Activated CD4-positive, alpha-beta T cell treated with anti-CD3 and anti-CD28 coated beads, Interleukin-2, amount 50 U/mL, for 48 hours (primary cell): ENCODE measurements at places on chromosomes 4 and X.
A peak's percentile ranks its signal among the peaks of the same experiment; 100 is the strongest.

GRCh38 chr4:87103691-87104187, 116.7 kb downstream of the KLHL8 start:
- no peak for DNase-seq

DNA sequence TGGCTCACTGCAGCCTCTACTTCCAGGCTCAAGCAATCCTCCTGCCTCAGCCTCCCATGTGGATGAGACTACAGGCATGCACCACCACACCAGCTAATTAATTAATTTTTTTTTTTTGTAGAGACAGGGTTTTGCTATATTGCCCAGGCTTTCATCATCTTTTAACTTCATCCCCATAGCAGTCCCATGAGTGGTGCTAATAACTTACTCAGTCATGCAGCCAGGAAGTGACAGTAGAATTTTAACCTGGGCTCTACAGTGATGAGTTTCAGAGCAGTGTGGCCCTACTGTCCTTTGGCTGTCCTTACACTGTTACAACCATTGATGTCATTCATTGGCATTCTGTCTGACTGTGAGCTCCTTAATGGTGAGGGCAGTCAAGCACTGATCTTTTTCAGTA, 3.9 kb upstream of the OCIAD2 start:
- DNase-seq = no peak

GRCh38 chr4:27861802-27862201, 1001.2 kb downstream of the STIM2 start:
- DNase-seq = no peak

DNA sequence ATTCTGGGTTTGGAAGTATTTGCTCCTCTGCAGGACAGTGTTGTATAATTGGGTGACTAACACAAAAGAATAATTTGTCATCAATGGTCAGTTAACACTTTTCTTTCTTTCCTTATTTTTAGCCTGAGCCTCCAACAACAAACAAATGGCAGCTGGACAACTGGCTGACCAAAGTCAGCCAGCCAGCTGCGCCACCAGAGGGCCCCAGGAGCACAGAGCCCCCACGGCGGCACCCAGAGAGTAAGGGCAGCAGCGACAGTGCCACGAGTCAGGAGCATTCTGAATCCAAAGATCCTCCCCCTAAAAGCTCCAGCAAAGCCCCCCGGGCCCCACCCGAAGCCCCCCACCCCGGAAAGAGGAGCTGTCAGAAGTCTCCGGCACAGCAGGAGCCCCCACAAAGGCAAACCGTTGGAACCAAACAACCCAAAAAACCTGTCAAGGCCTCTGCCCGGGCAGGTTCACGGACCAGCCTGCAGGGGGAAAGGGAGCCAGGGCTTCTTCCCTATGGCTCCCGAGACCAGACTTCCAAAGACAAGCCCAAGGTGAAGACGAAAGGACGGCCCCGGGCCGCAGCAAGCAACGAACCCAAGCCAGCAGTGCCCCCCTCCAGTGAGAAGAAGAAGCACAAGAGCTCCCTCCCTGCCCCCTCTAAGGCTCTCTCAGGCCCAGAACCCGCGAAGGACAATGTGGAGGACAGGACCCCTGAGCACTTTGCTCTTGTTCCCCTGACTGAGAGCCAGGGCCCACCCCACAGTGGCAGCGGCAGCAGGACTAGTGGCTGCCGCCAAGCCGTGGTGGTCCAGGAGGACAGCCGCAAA, 106.0 kb downstream of the KLHL8 start:
- no peak for DNase-seq

DNA sequence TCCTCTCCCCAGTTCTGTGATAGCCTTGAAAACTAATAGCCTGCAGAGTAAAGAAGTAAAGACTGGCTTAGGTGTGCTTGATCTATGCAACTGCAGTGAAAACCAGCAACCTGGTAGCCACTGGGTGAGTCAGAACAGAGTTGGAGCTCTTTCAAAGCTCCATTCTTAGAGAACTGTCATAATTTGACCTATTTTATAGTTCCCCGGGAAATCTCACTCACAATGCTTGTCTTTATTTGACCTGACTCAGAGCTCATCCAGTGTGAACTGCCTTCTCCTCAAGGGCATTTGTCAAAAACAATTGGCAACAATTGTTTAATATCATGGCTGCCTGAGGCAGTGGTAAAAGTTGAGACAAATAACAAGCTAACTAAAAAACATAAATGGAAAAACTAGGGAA, 213.0 kb upstream of the NHS start:
- DNase-seq = no peak

DNA sequence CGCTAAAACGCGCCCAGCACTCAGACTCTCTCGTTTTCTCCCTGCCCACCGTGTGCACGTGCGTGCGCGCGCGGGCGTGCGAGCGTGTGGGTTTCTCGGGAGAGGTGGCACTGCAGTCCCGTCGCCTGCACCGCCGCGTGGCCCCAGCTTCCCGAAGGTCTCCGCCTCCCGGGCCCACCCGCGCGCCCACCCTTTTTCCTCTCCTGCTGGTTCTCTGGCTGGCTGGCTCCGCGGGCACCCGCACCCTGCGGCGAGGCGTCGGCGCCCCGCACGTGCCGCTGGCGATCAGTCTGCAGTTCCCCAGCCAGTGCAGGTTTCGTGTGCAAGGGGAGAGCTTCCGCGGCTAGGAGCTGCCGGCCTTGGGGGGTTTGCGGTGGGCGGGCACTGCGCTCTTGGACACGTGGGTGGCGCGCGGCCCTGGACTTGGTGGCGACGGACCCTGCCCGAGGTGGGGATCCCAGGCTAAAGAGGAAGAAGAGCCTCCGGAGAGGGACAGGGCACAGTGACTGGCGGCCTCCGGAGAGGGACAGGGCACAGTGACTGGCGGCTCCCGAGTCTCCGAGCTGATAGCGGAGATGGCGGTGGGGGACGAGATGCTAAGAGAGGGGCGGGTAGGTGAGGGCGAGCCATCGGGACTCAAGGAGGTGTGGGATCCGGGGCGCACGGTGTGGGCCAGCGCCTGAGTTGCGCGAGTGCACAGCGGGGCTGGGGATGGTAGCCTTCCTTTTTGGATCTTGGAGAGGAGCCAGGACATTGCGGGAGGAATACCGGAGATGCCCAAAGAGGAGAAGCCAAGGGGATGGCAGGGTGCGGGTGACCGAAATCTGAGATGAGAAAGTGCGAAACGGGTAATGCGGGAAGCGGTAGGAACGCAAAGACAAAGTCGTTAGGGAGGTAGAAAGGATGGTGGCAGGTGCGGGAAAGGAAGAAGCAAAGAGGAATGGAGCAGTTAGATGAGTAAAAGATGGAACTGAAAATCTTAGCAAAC, at the start of gene FAM184B:
TSS of gene FAM184B (minus strand) at position 322 of the 988 bp plus-strand sequence. CDS start 322 bp downstream, outside the sequence.
- peak; percentile 11 for DNase-seq

- DNase-seq = no peak
Observed at GRCh38 chr4:154231806-154232478, 259.7 kb downstream of the DCHS2 start.

GRCh38 chr4:185811509-185812364, at the start of gene SORBS2:
Gene SORBS2 (minus strand): TSS chr4:185812194. CDS start chr4:185690571, 121,623 bp downstream.
- no peak for DNase-seq

DNA sequence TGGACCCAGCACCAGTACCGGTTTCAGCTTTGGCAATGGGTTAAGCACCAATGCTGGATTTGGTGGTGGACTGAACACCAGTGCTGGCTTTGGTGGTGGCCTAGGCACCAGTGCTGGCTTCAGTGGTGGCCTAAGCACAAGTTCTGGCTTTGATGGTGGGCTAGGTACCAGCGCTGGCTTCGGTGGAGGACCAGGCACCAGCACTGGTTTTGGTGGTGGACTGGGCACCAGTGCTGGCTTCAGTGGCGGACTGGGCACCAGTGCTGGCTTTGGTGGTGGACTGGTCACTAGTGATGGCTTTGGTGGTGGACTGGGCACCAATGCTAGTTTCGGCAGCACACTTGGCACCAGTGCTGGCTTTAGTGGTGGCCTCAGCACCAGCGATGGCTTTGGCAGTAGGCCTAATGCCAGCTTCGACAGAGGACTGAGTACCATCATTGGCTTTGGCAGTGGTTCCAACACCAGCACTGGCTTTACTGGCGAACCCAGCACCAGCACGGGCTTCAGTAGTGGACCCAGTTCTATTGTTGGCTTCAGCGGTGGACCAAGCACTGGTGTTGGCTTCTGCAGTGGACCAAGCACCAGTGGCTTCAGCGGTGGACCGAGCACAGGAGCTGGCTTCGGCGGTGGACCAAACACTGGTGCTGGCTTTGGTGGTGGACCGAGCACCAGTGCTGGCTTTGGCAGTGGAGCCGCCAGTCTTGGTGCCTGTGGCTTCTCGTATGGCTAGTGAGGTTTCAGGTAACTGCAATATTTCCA, 9.8 kb downstream of the TRO start:
- DNase-seq = no peak

DNA sequence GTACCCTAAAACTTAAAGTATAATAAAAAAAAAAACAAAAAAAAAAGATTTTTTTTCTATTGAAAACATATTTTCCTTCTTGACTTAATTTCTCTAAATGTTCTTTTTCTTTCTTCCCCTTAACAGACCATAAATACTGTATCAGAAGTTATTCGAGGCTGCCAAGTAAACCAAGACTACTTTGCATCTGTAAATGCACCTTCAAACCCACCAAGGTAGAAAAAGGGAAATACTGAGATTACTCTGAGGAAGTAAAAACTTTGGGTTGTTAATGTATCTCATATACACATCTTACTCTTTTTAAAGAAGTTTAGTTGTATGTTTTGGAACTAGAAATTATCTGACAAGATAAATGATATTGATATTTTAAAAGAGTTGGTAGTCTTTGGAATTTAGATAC, 65.6 kb downstream of the USO1 start:
- DNase-seq = no peak

GRCh38 chr4:87838890-87839591, 6.3 kb downstream of the MEPE start:
- no peak for DNase-seq

DNA sequence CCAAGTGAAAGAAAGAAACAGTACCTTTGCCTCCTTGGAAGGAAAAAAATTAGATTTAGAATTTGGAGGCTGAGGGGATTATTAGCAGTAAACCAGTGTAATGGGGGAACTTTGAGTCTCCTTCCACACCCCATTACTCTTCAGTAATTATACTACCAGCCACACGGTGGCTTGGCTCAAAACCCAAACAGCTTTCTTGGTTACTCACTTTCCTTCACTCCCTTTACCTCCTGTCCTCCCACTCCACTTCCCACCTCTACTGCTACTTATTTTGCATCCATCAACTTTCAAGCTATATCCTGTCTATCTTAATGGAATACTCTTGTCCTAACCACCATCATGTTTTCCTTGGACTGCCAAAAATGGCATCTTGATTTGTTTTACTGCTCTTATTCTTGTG, 310.6 kb upstream of the AADAT start:
- no peak for DNase-seq

GRCh38 chr4:20249333-20249732, 2.4 kb upstream of the SLIT2 start:
- DNase-seq = no peak

GRCh38 chr4:91914176-91914804, 389.5 kb upstream of the GRID2 start:
- DNase-seq = no peak

DNA sequence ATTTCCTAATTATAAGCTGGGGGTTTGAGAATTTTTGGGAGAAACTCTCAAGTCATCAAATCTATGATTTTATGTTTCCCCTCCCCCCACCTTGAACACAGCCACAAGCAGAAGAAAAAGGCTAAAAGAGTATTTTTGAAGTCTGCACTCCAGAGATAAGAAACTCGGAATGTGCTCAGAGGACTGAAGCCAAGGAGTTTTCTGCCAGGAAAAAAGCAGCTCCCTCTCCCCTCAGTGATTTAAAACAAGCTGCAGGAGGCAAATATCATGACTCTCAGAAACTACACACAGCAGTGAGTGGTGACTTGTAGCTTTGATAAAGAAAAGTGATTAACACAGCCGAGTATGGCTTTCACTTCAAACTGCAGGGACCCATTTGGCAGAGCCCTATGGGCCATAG, 800.2 kb upstream of the FTHL17 start:
- DNase-seq = no peak

DNA sequence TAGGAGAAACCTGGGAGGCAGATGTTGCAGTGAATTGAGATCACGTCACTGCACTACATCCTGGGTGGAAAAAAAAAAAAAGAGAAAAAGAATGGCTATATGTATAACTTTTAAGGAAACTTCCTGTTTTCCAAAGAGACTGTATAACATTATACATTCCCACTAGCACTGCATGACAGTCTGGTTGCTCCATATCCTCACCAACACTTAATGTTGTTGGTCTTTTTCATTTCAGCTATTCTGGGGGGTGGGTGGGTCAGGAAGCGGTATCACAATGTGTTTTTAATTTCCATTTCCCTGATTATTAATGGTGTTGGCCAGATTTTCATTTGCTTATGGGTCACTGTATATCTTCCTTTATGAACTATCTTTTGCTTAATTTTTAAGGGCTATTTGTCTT, 13.4 kb downstream of the LRIT3 start:
- no peak for DNase-seq

DNA sequence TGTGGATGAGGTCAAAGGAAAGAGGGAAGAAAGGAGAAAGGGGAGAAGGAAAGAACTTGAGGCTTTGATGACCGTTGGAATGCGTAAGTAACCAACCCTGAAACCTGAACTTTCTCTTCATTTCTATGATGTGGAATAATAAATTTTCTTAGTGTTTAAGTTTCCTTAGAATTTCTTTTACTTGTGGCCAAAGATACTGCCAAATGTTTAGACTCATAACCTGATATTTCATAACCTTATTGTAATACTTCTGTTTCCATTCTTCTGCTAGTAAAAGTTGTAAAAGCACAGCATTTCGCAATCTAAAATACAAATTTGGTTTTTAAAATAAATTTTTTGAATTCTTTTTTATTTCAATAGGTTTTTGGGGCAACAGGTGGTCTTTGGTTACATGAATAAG, 258.5 kb upstream of the GIMD1 start:
- no peak for DNase-seq

DNA sequence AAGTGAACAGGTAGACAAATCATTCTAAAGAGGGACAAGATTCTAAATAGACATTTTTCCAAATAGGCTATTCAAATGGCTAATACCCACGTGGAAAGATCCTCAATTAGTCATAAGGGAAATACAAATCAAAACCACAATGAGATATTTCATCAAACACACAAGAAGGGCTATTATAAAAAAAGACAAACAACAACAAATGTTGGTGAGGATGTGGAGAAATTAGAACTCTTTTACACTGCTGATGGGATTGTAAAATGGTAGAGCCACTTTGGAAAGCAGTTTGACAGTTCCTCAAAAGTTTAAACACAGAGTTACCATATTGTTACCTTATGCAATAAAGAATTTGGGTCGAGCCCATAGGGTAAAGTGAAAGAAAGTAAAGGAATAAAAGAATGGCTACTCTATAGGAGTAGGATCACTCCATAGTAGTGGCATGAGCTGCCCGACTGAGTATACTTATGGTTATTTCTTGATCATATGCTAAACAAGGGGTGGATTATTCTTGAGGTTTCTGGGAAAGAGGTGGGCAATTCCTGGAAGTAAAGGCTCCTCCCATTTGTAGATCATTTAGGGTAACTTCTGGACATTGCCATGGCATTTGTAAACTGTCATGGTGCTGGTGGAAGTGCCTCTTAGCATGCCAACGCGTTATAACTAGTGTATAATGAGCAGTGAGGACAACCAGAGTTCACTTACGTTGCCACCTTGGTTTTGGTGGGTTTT, 58.9 kb upstream of the FAM9C start:
- no peak for DNase-seq
